ENCODE measurements at places on chromosomes 12 and 14. TPM values are rescaled to one million over a fixed set of nuclear protein-coding genes. Genes with fewer than 3 reads are reported as not detected.

GRCh38 chr14:79318371-79318770 is 892.9 kb downstream of the DIO2 start:
- no peak overlapping the region for H3K27ac ChIP-seq
- no peak for DNase-seq
- H3K36me3 ChIP-seq, result no peaks in the 10 kb centered on the region
- no peaks in the 10 kb centered on the region for H3K4me1 ChIP-seq
- no peak overlapping the region for H3K4me3 ChIP-seq

DNA sequence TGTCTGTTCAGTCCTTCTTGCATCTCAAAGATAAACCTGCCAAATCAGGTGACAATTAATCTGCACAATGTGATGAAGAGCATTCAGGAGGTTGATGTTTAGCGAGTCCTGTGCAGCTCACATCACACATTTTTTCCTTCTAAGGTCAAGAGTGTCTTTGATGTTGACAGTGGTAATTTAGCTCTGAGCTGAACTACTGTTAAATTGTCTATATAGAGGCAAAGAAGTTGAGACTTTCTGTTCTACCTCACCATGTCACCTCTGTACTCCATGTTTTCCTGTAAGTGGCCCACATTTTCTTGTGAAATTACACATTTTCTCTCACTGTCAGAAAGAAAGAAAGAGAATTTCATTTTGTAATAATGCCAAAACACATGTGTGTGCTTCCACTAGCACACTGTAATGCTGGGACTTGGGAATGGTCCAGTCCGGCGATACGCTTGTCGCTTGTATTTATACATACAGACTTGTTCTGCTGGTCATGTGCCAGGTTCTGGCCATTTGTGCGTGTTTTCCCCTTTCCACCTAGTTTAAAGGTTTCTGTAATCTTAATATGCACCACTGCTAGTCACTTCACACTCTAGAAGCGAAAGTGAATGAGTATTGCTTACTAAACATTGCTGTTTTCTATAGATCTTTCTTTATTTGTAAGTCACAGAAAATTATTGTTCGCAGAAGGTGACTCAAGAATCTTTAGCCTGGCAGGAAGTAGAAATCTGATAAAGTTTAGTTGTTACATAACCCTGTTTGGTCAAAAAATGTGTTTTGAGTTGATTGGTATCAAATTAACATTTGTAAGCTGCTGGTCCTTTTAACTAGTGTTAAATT is 328.9 kb downstream of the TMTC2 start:
- H3K27ac ChIP-seq, result no peak overlapping the region
- H3K4me1 ChIP-seq, result peaks cover 2% of the 10 kb centered on the region
- H3K4me3 ChIP-seq, result peak overlapping the region; percentile 23
- no peaks in the 10 kb centered on the region for H3K27me3 ChIP-seq

Gene CFAP54
- polyA plus RNA-seq, result 0.15 TPM

GRCh38 chr12:39763890-39764169 is 144.2 kb upstream of the ABCD2 start:
- H3K27me3 ChIP-seq, result no peaks in the 10 kb centered on the region
- H3K36me3 ChIP-seq, result no peaks in the 10 kb centered on the region
- H3K4me1 ChIP-seq, result no peaks in the 10 kb centered on the region
- DNase-seq, result no peak

- DNase-seq, result no peak
- H3K36me3 ChIP-seq, result no peaks in the 10 kb centered on the region
- H3K4me3 ChIP-seq, result no peak overlapping the region
- no peaks in the 10 kb centered on the region for H3K4me1 ChIP-seq
- no peaks in the 10 kb centered on the region for H3K27me3 ChIP-seq
These were observed 16.7 kb upstream of the CRY1 start for GRCh38 chr12:107109726-107110719.

Gene OR6C3
- not detected for polyA plus RNA-seq

DNA sequence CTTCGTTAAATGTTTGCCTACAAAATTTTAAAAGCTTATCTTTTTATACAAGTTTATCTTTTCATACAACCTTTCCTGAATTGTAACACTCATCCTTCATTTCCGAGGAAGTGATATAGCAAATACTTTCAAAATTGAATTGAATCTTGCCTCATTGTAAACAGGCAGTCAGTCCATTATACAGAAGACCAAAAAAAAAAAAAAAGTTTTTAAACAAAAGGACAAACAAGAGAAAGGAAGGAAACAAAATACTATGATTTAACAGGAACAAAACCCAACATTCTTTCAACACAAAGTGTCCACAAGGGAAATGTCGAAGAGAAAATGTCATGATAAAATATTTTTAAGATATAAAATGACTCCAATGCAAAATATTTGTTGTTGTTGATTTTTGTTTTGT is 8.5 kb downstream of the ATF7 start:
- H3K36me3 ChIP-seq, result no peaks in the 10 kb centered on the region
- H3K4me3 ChIP-seq, result peak overlapping the region; percentile 6
- no peaks in the 10 kb centered on the region for H3K27me3 ChIP-seq
- peaks cover 19% of the 10 kb centered on the region for H3K4me1 ChIP-seq
- no peak overlapping the region for H3K27ac ChIP-seq

DNA sequence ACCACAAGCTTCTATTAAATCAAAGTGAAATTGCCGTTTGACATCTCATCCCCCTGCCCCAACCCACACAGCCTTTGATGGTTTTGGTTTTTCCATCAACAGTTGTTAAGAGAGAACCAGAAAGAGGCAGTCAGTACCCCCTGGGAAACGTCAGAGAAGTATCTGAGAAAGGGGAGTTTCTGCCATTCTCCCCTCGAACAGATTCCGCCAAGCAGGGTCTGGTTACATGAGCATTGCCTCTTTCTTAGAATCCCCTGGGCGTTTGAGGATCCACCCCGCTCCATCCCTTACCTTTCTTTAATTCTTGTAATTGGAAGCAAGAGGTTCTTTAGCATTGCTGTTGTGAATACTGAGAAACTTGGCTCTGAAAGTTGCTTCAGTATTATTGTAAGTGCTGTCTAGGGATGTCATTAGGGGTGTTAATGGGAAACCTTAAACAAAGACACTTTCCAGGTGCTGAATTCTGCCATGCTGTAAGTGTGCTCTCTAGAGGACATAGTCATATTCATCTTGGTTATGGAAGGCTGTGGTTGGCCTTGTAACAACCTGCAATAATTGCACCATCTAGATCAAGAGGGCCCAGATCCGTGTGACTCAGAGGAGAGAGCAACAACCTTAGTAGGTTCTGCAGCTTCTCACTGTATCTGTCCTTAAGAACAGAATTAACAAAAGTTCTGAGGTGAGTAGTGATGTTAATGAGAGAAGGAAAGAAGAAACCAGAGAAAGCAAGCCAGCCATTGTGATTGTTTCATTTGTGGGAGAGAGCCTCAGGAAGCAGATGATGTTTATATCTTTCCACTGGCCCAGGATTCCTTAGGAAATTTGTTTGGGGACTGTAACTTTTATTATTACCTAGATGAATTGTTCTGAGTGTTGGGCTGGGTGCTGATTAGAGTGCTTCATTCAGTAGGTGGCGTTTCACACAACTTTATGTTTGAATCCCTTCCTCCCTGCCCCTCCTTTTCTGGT is 9.0 kb downstream of the TMBIM6 start:
- DNase-seq, result no peak
- H3K27me3 ChIP-seq, result no peaks in the 10 kb centered on the region
- no peak overlapping the region for H3K4me3 ChIP-seq

GRCh38 chr12:49037947-49038237 is 19.3 kb upstream of the PRKAG1 start:
- H3K36me3 ChIP-seq, result no peaks in the 10 kb centered on the region
- no peaks in the 10 kb centered on the region for H3K4me1 ChIP-seq
- H3K4me3 ChIP-seq, result no peak overlapping the region
- H3K27ac ChIP-seq, result no peak overlapping the region
- no peak for DNase-seq
- H3K27me3 ChIP-seq, result no peaks in the 10 kb centered on the region

Gene ERP27
- polyA plus RNA-seq, result 0.64 TPM

DNA sequence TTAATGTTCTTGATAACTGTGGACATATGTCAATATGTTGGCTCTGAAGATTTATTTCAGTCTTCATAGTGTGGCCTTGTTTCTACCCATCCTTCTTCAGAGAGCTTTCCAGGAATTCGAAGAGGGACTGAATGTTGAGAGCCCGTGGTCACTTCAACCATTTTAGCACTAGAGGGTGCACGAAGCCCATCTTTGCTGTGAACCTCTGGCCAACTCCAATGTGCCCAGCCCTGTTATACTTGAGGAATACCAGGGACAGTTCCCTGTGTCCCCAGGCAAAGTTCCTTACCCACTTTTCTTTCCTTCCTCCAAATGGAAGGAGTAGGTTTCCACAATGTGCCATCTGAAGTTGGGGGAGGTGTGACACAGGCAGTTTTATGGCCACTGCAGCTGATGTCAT is 603.5 kb downstream of the RPL10L start:
- no peak overlapping the region for H3K4me3 ChIP-seq
- H3K36me3 ChIP-seq, result no peaks in the 10 kb centered on the region
- no peak overlapping the region for H3K27ac ChIP-seq

GRCh38 chr12:55724226-55724939 is 4.2 kb downstream of the RDH5 start:
- H3K27ac ChIP-seq, result no peak overlapping the region
- DNase-seq, result no peak
- H3K4me3 ChIP-seq, result no peak overlapping the region
- no peaks in the 10 kb centered on the region for H3K36me3 ChIP-seq
- H3K27me3 ChIP-seq, result no peaks in the 10 kb centered on the region

GRCh38 chr14:104794631-104794992 is 936 bp downstream of the AKT1 start:
- H3K36me3 ChIP-seq, result no peaks in the 10 kb centered on the region
- no peak overlapping the region for H3K27ac ChIP-seq
- H3K4me1 ChIP-seq, result peaks cover 14% of the 10 kb centered on the region
- no peaks in the 10 kb centered on the region for H3K27me3 ChIP-seq
- DNase-seq, result no peak

DNA sequence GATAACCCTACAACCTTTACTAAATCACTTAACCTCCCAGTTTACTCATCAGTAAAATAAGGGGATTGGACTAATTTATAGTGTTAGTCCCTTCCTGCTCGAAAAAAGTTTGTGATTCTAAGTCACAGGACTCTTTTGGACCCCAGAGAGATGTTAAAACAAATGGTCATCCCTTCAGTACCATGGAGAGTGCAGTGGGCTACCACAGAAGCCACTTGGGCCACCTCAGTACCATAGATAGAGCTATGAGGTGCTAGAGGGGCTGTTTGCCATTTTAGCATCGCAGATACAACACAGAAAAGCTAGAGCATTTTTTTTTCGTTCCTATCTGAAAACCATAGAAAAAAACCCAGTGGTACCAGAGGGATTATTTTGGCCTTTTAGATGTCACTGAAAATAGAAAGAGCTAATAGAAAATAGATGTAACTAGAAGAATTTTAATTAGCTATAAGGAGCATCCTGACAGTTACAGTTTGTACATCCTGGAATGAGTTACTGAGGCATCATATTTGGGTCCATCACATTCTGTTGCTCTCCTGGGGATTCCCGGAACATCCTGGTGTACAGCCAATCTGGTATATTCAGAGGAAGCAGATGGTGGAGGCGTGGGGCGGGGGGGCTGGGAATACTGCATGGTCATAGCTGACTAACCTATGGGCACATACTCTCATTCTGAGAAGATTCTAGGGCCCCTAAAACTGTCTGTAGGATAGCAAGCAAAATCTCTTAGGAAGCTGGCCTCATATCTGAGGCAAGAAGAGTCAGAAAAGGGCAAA is 2.8 kb downstream of the ZNF219 start:
- no peaks in the 10 kb centered on the region for H3K36me3 ChIP-seq
- H3K27ac ChIP-seq, result no peak overlapping the region
- H3K4me3 ChIP-seq, result no peak overlapping the region
- H3K27me3 ChIP-seq, result no peaks in the 10 kb centered on the region

Gene SOS2
- 10.2 TPM for polyA plus RNA-seq

GRCh38 chr14:64792231-64792630 is 87.5 kb downstream of the SPTB start:
- H3K36me3 ChIP-seq, result no peaks in the 10 kb centered on the region
- no peak for DNase-seq
- no peak overlapping the region for H3K4me3 ChIP-seq
- no peak overlapping the region for H3K27ac ChIP-seq
- no peaks in the 10 kb centered on the region for H3K4me1 ChIP-seq
- no peaks in the 10 kb centered on the region for H3K27me3 ChIP-seq

- no peaks in the 10 kb centered on the region for H3K36me3 ChIP-seq
- no peaks in the 10 kb centered on the region for H3K4me1 ChIP-seq
- no peak for DNase-seq
- no peaks in the 10 kb centered on the region for H3K27me3 ChIP-seq
- no peak overlapping the region for H3K4me3 ChIP-seq
These were observed 28.5 kb upstream of the ANO2 start for GRCh38 chr12:5973461-5974115.

Gene KRT6C
- polyA plus RNA-seq, result not detected

GRCh38 chr12:43293396-43293795 is 258.6 kb downstream of the ADAMTS20 start:
- DNase-seq, result no peak
- H3K36me3 ChIP-seq, result no peaks in the 10 kb centered on the region
- H3K27ac ChIP-seq, result no peak overlapping the region
- H3K4me1 ChIP-seq, result peaks cover 1% of the 10 kb centered on the region

- DNase-seq, result no peak
- no peaks in the 10 kb centered on the region for H3K36me3 ChIP-seq
- no peak overlapping the region for H3K27ac ChIP-seq
- no peak overlapping the region for H3K4me3 ChIP-seq
These were observed 109.4 kb downstream of the SLC15A5 start for GRCh38 chr12:16168078-16168477.

Gene TMEM233
- polyA plus RNA-seq, result 1.0 TPM

DNA sequence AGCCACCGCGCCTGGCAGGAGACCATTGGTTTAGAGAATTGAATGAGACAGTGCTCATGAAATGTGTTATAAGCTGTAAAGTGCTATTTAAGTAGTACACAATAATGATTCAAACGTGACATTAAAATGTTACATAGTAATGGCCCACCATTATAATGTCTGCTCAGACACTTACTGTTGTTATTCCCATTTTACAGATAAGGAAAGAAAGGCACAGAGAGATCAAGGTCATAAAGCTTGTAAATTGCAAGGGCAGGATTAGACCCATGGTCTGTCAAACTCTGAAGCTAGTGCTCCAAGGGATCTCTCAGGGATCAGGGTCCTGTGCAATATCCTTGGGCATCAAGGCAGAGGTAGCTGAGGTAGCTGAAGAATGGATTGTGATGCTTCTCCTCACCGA is 6.2 kb downstream of the ACSM4 start:
- H3K27ac ChIP-seq, result no peak overlapping the region
- H3K36me3 ChIP-seq, result no peaks in the 10 kb centered on the region
- no peaks in the 10 kb centered on the region for H3K27me3 ChIP-seq
- no peaks in the 10 kb centered on the region for H3K4me1 ChIP-seq
- no peak overlapping the region for H3K4me3 ChIP-seq

DNA sequence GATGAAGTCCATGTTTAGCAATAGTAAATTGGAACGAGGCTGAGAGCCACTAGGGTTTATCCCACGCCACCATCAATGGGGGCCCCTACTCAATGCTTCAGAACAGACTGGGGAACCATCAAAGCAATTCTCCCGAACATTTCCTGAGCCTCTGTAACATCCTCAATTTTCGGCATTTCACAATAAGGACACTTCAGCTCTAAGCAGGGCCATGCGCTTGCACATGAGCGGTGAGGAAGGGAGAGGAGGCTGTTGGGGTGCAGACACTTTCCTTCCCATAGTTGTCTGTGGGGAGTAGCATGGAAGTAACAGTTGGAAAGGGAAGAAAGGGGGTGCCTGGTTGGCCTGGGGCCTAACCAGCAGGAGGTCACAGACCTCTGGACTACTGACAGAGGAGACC is 129.9 kb upstream of the PRMT8 start:
- H3K36me3 ChIP-seq, result no peaks in the 10 kb centered on the region
- no peak for DNase-seq
- no peak overlapping the region for H3K27ac ChIP-seq
- peaks cover 3% of the 10 kb centered on the region for H3K27me3 ChIP-seq
- no peak overlapping the region for H3K4me3 ChIP-seq
- peaks cover 2% of the 10 kb centered on the region for H3K4me1 ChIP-seq

Data from ovary (tissue), 10 donors.